ENCODE measurements at places on chromosomes 2 and 18. TPM values are rescaled to one million over a fixed set of nuclear protein-coding genes. Genes with fewer than 3 reads are reported as not detected.

Gene FEV
- not detected for polyA plus RNA-seq

Gene DPP4
- 0.52 TPM for polyA plus RNA-seq

Gene CDK15
- 0.25 TPM for polyA plus RNA-seq

Gene CROCC2
- polyA plus RNA-seq: not detected

Gene ST8SIA3
- polyA plus RNA-seq: under 0.01 TPM

Gene SLC38A11
- 0.25 TPM for polyA plus RNA-seq

Gene PTPN18
- polyA plus RNA-seq: 16.4 TPM
